ENCODE measurements at places on chromosomes 3 and 15.

- no peak for DNase-seq
Observed at GRCh38 chr15:100683434-100683833, 81.0 kb downstream of the ASB7 start.

GRCh38 chr3:108283006-108283405, 13.3 kb upstream of the HHLA2 start:
- DNase-seq, result no peak

GRCh38 chr3:183437666-183438564, 9.5 kb upstream of the MCF2L2 start:
- peak; percentile 59 for DNase-seq

- no peak for DNase-seq
Observed at GRCh38 chr15:100373942-100374341, 32.2 kb upstream of the ADAMTS17 start.

DNA sequence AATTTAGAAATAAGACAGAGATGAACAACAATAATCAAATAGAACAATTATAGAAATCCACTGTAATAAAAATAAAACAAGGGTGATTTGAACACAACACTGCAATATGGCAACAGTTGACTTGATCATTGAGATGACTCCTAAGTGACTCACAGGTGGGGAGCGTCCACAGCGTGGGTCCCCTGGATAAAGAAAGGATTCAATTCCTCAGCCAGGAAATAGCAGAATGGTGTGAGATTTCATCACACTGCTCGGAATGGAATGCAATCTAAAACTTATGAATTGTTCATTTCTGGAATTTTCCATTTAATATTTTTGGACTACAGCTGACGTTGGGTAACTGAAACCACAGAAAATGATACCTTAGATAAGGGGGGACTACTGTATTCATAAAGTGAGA, 82.0 kb downstream of the CNTN3 start:
- no peak for DNase-seq

DNA sequence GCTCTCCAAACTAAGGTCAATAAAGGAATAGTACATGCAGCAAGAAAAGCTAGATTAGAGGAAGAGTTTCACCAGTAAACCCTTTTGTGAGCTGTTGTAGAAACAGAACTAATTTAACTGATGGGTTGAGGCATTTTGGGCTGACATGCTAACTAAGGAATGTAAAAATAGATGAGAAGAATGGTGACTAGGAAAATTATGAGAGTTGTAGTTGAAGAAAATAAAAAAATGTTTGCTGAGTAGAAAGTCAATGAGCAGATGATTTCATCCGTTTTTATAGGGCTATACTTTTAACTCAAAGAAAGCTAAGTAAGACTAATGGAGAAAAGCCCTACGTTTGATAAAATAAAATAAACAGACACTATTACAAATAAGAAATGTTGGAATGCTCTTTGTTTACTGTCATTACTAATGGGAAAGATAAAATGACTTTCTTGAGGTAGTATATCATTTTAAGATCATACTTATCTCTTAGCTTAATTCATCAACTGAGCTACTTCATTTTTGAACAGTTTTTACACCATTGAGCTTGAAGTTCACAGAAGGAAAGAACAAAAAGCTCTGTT, 209.4 kb upstream of the DPH6 start:
- no peak for DNase-seq

DNA sequence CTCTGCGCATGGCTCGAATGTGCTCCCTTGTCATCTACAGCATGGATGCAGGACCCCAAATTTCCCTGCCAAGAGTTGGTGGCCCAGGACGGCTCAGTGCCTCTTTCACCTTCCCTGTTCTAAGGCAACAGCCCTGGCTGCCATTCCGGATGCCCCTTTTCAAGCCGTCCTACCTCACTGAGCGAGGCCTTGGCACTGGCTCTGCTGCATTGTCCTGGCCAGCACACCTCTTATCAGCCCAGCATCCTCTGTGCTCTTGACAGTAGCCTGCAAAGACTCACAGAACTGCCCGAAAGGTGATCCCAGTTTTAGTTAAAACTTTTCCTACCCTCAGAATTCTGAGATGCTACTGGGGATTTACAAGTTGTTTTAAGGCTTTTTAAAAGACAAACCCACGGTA, 122.0 kb downstream of the MECOM start:
- DNase-seq, result no peak

DNA sequence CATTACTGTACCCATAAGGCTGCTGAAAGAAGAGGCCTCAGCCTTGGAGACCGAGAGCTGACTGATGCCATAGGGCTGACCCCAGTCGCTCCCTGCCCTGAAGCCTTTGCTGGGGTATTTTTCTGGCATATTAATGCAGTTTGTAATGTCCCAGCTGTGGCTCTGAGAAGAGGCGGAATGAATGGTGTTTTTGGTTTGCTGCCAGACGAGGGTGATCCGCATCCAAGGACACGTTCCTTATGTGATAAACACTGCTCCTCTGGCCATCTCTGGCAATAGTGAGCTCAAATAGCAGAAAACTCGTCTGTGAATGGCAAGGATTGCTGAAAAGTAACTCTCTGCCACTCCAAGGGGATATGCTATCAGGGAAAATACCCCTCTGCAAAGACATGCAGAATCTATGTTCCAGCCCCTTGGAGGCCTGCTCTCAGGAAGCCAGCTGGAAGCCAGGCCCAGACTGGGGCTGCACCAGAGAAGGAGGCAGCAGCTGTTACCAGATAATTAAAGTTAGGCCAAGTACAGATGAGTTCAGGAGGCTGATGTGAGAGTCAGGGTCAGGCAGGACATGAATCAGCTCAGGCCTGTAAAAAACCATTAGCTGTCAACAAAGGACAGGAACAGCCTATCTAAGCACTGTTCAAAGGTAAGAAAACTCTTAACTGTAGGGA, 28.9 kb upstream of the KLHL6 start:
- DNase-seq, result no peak

DNA sequence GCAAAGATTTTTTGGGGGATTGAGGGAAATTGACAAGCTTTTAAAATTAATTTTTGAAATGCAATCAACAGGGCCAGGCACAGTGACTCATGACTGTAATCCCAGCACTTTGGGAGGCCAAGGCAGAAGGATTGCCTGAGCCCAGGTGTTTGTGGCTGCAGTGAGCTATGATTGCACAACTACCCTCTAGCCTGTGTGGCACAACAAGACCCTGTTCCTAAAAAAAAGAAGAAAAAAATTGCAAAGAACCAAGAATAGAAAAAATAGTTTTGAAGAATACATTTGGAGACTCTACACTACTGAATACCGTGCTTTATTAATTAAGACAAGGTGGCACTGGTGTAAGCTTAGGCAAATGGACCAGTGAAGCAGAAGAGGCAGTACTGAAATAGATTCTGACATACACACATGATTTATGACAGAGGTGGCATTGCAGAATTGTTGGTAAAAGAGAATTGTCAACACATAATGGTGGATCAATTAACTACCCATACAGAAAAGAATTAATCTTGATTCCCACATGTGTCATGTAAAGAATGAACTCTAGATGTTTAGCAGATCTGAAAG, 443.3 kb upstream of the ATP11B start:
- DNase-seq, result no peak

GRCh38 chr3:112818289-112818688, 28.4 kb downstream of the CD200R1L start:
- DNase-seq, result no peak

DNA sequence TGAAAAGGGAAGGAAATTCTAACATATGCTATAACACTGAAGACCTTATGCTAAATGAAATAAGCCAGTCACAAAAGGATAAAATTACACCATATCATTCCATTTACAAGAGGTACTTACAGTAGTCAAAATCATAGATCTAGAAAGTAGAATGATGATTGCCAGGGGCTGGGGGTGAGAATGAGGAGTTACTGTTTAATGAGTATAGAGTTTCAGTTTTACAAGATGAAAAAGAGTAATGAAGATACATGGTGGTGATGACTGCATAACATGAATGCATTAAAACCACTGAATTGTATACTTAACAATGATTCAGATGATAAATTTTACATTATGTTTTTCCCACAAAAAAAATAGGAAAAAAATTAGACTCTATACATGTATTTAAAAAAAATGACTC, 152.6 kb downstream of the SCAPER start:
- DNase-seq, result no peak

GRCh38 chr3:112459750-112460149, 39.5 kb downstream of the BTLA start:
- no peak for DNase-seq

DNA sequence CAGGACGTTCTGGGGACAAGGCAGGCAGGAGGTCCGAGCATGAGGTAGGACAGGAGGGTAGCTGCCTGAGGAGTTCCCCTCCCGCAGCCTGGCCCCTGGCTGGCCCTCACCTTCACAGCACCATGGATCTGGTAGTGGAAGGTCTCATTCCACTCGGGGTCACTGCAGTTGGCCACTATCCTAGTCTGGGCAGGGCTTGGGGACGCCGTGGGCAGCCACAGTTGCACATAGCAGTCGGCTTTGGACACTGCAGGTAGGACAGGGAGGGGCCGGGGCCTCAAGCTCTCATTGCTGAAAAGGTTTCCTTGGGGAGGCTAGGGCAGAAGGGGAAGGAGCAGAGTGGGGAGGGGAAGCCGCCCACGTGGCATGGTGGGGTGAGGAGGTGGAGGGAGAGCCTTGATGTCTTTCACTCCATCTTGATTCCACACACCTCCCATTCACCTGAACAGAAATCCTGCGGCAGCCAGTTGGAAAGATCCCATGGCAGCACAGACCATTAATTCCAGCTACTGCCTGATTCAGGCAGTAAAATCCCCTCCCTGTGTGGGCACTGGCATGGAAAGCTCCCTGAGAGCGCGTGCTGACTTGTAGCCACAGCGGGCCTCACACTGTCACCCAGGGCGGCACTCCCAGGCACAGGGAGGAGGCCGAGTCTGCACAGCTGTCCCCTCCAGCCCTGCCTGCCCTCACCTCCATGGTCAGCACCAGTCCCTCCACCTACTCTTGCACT, 2.1 kb downstream of the PLA2G4F start:
- peak; percentile 11 for DNase-seq

DNA sequence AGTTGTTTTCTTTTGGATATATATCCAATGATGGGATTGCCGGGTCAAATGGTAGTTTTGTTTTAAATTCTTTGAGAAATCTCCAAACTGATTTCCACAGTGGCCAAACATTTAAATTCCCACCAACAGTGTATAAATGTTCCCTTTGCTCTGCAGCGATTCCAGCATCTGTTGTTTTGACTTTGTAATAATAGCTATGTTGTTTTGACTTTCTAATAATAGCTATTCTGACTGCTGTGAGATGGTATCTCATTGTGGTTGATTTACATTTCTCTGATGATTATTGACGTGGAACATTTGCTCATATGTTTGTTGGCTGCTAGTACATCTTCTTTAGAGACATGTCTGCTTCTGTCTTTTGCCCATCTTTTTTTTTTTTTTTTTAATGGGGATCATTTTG, 332.2 kb upstream of the GBE1 start:
- DNase-seq, result no peak

DNA sequence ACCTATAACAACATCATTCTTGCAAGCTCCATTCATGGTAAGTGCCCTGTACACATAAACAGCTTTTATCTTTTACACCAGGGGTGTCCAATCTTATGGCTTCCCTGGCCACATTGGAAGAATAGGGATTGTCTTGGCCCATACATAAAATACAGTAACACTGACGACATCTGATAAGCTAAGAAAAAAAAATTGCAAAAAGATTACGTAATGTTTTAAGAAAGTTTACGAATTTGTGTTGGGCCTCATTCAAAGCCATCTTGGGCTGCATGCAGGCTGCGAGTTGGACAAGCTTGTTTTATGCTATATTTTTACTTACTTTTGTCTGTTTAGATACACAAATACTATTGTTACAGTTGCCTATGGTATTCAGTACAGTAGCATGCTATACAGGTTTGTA, 31.6 kb downstream of the ZNF654 start:
- DNase-seq, result no peak

- no peak for DNase-seq
Observed at GRCh38 chr3:140438736-140439470, 239.0 kb upstream of the TRIM42 start.

- no peak for DNase-seq
Observed at GRCh38 chr3:157317895-157318294, 118.8 kb upstream of the PTX3 start.

DNA sequence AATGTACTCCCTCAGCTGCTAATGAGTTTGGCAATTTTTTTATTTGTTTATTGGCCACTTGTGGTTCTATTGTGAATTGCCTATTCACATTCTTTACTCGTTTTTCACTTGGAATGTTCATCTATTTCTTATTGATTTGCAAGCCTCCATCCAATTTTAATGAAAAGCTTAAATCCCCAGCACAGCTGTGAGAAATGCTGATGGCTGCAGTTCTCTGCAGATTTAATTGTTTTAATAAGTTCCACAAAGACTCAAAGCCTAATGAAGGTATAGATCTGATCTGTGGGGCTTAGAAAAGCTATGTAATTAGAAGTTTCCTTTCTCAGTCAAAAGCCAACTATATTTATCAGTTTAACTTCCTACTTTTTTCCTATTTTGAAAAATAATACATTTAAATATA, 41.5 kb downstream of the LYZL4 start:
- no peak for DNase-seq

- no peak for DNase-seq
Observed at GRCh38 chr3:7788881-7789280, 712.7 kb upstream of the LMCD1 start.

DNA sequence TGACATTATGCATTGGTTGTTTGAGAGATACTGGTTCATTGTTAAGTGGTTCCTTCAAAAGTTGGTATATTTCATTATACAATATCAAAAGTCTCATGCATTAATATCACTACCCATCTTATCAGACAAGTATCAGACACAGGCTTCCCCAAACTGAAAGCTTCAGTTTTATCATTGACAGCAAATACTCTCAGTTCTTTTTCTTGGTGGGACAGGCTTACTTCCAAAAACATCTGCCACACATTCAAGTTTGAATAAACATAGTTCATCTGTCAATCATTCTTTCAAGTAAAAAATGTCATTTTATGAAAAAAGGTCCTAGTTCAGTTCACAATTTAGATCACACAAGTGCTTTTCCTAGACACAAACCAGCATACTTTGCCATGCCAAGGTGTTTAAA, 280.0 kb upstream of the TRIM42 start:
- no peak for DNase-seq

- no peak for DNase-seq
Observed at GRCh38 chr3:143360244-143360643, 240.7 kb downstream of the CHST2 start.

DNA sequence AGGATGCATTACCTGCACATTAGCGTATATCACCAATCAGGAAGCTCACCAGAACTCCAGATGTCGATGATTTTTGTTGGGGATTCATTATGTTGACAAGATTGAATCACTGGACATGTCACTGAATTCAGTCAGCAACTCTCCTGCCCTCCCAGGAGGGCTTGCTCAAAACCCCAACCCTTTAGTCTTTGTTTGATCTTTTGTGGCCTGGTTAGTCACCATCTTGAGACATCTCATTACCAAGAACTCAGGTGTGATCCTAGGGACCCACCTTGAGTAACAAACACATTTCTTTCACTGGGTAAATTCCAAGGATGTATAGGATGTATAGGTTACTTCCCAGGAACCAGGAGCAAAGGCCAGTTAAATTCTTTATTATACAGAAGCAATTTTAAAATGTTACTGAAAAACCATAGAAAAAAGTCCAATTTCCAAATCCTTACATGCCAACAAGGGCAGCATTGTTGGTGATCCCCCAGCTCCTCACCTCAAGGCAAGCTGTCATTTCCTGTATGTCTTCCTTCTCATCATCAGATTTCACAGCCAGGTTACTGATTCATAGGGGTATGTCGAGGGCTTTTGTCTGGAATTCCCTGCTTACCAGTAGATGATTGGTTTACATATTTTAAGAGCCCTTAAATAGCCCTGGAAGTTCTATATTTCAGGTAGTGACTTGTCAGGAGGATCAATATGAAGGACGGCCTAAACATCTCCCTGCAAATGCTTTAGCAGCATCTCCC, 11.7 kb downstream of the SNRPN start:
- DNase-seq, result no peak

GRCh38 chr3:55792009-55792408, 304.9 kb upstream of the WNT5A start:
- DNase-seq, result no peak
